ENCODE measurements at places on chromosomes 16 and 17.

DNA sequence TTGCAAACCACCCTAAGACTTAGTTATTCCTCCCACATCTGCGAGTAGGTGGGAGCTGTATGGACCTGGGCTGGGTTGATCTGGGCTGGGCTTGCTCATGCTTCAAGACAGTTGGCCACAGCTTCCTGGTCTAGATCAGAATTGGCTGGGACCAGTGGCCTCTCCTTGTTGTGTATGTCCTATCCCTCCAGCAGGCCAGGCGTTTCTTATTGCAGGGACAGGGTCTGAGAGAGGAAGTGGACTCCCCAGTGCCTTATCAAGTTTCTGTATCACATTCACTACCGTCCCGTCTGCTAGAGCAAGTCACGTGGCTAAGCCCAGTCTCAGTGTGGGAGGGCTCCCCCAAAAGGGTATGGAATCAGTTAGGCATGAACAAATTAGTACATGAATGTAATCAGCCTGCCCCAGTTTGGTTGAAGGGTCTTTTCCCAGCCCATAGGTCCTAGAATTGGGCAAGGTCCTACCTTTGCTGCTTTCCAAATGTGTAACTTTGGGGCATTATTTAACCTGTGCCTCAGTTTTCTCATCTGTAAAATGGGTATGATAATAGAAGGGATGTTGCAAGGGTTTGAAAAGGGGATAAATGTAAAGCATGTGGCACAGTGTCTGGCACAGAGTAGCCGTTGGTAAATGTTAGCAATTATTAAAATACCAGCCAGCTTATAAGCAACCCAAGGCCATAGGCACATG is 36.0 kb downstream of the NKD1 start:
- no peak for DNase-seq

GRCh38 chr16:84508502-84508901 is 4.0 kb upstream of the MEAK7 start:
- no peak for DNase-seq

DNA sequence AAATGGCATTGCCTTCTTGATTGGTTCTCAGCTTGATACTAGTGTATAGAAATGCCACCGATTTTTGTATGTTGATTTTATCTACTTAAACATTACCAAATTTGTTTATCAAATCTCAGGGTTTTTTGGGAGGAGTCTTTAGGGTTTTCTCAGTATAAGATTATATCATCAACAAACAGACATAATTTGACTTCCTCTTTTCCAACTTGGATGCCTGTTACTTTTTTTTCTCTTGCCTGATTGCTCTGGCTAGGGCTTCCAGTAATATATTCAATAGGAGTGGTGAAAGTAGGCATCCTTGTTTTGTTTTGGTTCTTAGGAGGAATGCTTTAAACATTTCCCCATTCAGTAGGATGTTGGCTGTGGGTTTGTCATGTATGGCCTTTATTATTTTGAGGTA is 29.1 kb downstream of the EFCAB13 start:
- no peak for DNase-seq

DNA sequence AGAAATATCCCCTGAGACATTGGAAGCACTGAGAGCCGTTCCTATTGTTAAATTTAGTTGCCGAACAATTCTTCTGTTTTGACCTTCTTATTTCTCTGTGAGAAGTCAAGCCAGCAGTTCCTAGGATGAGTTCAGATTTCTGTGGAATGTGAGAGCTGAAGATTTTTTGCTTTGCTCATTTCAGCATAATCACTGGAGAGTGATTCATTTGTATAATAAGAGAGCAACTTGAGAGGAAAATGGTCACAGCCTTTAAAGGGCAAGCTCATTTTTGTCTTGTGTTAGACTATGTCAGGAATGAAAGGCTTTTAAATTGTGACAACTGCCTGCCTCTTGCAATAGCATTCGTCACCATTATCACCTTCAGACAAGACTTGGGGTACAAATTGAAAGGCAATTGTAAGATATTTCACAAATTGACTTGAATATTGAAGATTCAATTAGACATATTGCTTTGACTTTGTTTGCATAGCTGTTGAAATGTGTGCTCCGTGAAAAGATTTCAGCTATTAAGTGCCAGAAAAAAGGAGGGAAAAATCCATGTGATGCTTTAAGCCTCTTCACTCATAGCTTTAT is 900.0 kb upstream of the GOT2 start:
- no peak for DNase-seq

GRCh38 chr17:28646039-28646754 is 1.2 kb upstream of the BLTP2 start:
- no peak for DNase-seq

- DNase-seq: no peak
Measured at GRCh38 chr17:74055508-74056160, 147.8 kb upstream of the RPL38 start.

GRCh38 chr17:80901319-80901718 is 90.3 kb upstream of the CHMP6 start:
- DNase-seq: no peak

DNA sequence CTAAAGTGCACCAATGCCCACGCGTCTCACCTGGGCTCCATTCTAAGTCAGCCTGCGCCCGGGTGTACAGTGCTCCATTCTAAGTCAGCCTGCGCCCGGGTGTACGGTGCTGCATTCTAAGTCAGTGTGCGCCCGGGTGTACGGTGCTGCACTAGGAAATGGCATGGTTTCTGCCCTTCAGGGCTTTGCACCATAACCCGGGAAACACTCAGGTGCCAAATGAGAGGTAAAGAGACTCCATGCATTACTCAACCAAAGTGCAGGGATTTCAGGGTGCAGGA is 29.2 kb upstream of the FASN start:
- no peak for DNase-seq

GRCh38 chr16:85353839-85354685 is 241.8 kb upstream of the CIBAR2 start:
- no peak for DNase-seq

- DNase-seq: no peak
Measured at GRCh38 chr16:88719933-88720296, 13.6 kb downstream of the CTU2 start.

DNA sequence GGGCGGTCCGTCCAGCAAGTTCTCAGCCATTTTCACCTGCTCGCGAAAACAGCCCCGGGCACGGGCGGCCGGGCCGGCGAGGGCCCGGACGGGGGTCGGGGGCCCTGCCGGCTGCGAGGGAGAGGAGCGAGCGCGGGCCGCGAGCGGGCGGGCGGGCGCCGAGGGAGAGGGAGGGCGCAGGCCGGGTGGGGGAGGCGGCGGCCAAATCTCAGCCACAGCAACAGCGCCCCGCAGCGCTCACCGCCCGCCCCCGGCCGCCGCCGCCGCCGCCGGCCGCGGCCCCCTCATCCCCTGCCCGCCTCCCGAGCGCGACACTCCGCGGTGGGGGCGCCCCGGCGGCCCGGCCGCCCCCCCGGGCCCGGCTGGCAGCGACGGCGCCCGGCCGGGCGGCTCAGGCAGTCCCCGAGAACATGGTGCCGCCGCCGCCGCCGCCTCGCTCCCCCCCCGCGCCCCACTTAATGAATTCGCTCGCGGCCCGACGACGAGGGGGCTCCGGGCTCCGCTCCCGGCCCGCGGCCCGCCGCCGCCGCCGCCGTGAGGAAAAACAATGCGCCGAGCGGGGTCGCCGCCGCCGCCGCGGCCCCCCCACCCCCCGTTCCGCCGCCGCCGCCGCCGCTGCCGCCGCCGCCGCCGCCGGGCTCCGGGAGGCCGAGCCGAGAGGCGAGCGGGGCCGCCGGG is 487 bp downstream of the CREBBP start:
- DNase-seq: no peak

DNA sequence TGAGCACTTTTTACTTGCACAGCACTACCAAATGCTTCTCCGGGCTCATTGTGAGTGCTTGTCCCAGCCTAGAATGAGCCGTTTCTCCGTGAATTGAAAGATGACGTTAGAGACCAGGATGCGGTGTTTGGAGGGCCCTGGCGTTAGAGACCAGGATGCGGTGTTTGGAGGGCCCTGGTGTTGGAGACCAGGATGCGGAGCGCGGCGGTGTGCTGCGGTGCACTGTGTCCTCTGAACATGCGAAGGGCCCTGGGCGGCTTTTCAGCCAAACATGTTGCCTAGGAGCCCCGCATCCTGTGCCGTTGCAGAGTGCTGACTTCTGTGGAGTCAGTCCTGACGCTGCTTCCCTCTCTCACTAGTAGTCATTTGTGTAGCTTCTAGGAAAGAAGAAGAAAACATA is 42.7 kb downstream of the BANP start:
- no peak for DNase-seq

- DNase-seq: no peak
Measured at GRCh38 chr17:29069526-29070041, 26.6 kb downstream of the PIPOX start.

- no peak for DNase-seq
Measured at GRCh38 chr17:73313526-73314127, 1.8 kb upstream of the CDC42EP4 start.

DNA sequence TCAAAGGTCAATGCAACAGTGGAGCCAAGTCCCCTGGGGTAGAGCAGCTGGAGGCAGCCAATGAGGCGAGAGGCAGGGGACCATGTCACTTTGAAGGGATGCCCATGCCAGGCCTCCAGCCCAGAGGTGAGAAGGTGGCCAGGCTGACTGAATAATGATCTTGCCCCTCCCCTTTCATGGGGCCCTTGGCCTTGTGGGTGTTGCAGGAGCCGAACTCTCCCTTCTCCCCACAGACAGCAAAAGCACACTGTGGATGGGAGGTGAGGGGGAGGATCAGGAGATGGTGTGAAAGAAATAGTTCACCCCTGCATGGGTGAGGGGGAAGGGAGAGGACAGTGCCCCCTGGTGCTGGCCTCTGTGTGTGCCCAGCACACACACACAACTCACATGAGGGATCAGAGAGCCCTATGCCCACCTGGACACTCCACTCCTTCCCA is 15.8 kb upstream of the TBX21 start:
- DNase-seq: no peak

DNA sequence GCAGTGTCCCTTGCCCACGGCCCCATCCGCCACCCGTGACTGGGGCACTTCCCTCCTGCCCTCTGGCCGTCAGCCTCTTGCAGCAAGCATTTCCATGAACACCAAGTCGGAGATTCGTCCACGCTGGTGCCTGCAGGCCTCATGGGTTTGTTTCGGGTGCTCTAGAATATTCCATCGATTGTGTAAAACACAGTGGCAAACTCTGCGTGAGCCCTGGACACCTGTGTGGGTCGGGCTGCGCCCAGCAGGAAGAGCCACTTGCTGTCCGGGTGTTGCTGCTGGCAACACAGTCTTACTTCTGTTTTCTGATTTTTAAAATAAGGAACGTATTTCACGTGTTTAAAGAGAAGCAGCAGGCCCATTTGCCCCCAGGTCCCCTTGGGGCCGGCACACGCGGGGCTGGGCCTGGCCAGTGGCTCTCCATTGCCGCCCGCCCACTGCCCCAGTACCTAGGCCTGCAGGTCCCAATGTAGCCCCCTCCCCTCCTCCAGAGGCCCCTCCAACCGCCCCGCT is 10.0 kb downstream of the CYBC1 start:
- DNase-seq: no peak

GRCh38 chr17:8896087-8896486 is 28.6 kb upstream of the PIK3R6 start:
- DNase-seq: no peak

- DNase-seq: no peak
Measured at GRCh38 chr16:57263541-57264351, 18.7 kb downstream of the ARL2BP start.

DNA sequence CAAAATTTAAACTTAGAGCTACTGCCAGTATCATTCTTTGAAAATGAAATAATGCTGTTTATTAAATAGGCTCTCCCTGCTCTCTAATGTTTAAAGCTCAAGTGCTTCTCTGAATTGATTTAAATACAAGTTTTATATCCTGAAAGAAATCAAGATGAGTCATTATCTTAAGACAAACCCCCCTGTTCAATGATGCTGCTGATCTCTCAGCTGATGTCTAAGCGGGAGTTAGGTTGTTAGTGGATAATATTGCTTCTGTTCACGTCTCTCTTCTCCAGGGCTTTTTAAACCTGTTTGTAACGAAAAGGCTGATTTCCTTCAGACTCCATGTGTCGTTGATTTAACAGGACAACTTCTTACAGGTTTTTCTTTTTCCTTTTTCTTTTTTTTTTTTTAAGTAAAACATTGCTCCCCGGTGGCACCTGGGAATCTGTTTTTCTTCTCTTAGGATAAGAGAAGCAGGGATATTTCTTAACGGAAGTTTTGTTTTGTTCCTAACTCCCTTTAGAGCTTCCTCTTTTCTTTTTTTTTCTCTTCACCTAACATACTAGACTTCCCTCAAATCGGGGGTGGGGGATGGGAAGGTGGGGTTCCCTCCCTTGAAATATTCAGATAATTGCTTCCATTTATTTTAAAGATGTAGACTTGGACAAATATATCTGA is 807 bp upstream of the LYRM9 start:
- DNase-seq: no peak

DNA sequence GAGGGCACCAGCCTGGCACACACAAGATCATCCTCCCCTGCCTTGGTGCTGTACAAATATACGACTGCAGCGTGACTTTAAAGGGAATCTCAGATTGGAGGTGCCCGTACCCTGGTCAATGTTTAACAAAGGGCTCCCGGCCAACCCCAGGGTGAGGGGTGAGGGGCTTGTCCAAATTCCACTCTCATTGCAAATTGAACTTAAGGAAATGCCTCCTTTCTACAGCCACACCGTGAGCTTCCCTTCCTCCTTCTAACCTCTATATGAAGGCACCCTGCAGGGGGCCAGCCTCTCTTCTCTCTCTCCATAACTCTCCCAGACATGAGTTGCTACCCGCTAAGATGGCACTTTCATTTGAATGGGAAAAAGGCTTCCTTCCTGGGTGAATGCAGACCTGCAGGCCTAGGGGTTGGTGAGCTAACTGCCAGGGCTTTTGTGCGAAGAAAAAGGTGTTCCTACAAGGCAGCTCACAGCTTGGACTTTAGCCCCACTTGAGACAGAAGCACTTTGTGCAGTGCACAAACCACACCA is 76.6 kb downstream of the IRF8 start:
- no peak for DNase-seq

GRCh38 chr17:74760404-74761105 is 12.1 kb downstream of the NHERF1 start:
- no peak for DNase-seq

- no peak for DNase-seq
Measured at GRCh38 chr16:67780847-67781564, 25.4 kb downstream of the RANBP10 start.

DNA sequence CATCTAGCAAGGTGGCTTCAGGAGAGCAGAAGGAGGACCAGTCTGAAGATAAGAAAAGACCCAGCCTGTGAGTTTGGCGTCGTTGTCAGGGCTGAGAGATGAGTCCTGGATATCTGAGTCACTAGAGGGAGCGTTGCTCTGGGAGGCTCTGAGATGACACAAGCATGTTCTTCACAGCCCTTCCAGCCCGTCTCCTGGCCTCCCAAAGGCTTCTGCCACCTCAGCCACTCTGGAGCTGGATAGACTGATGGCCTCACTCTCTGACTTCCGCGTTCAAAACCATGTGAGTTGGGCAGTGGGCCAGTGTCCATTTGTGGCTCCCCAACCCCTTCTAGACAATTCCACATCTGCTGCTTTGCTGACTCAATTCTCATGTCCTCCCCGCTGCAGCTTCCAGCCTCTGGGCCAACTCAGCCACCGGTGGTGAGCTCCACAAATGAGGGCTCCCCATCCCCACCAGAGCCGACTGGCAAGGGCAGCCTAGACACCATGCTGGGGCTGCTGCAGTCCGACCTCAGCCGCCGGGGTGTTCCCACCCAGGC is 2.3 kb downstream of the TGFB1I1 start:
- DNase-seq: no peak

All from SK-N-MC (cell line).